ENCODE measurements at places on chromosomes 16 and 17. TPM values are rescaled to one million over a fixed set of nuclear protein-coding genes. Genes with fewer than 3 reads are reported as not detected.

GRCh38 chr17:64614266-64615027 lies 47.7 kb downstream of the SMURF2 start:
- H3K4me3 ChIP-seq: no peak overlapping the region
- no peak for DNase-seq
- H3K4me1 ChIP-seq: peaks cover 38% of the 10 kb centered on the region
- H3K27me3 ChIP-seq: no peaks in the 10 kb centered on the region
- H3K36me3 ChIP-seq: no peaks in the 10 kb centered on the region

DNA sequence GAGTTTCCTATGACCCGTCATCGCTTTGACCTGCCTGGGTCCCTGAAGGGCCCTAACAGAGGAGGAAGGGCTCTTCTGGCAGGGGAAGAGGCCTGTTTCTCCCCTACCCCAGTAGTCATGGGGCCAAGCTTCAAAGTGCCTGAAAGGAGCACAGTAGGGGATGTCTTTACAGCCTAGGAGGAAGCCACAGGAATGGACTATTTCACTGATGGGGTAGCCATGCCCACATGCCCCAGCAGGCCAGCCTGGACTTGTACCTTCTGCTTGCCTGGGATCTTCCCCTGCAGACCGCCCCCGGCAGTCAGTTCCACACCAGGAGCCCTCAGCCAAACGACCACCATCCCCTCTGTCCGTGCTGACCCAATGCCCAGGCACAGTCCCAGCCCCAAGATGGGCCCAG lies 41.8 kb upstream of the PEMT start:
- DNase-seq: no peak
- no peaks in the 10 kb centered on the region for H3K4me1 ChIP-seq
- H3K27me3 ChIP-seq: no peaks in the 10 kb centered on the region
- no peaks in the 10 kb centered on the region for H3K36me3 ChIP-seq
- H3K4me3 ChIP-seq: no peak overlapping the region
- H3K27ac ChIP-seq: no peak overlapping the region

GRCh38 chr16:68432701-68433100 lies 15.6 kb downstream of the SMPD3 start:
- no peaks in the 10 kb centered on the region for H3K4me1 ChIP-seq
- H3K27ac ChIP-seq: no peak overlapping the region
- H3K4me3 ChIP-seq: no peak overlapping the region
- H3K27me3 ChIP-seq: peaks cover 2% of the 10 kb centered on the region

DNA sequence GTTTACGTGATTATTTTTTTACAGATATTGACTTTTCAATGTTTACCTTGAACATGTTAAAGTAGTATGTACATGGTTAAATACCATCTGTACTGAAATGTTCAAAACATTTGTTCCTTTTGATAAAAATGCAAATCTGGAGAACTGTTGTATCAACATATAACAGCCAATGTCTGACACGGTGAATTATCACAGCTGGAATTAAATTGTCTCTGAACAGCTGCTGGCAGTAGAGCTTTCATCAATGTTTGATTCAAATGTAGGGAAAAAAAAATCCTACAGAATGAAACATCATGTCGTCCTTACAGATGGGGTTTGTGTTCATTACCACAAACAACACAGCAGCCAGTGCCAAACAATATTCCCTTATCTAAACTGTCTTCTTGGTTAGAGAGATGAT lies 79.9 kb downstream of the TOX3 start:
- no peak for DNase-seq
- H3K27me3 ChIP-seq: no peaks in the 10 kb centered on the region
- no peaks in the 10 kb centered on the region for H3K4me1 ChIP-seq
- H3K4me3 ChIP-seq: no peak overlapping the region

GRCh38 chr17:19760746-19761145 lies 12.6 kb upstream of the ALDH3A1 start:
- no peaks in the 10 kb centered on the region for H3K36me3 ChIP-seq
- H3K27me3 ChIP-seq: no peaks in the 10 kb centered on the region
- no peak for DNase-seq

- DNase-seq: no peak
- H3K36me3 ChIP-seq: no peaks in the 10 kb centered on the region
- H3K27me3 ChIP-seq: no peaks in the 10 kb centered on the region
- H3K4me3 ChIP-seq: no peak overlapping the region
- H3K27ac ChIP-seq: no peak overlapping the region
Observed at GRCh38 chr17:80023481-80024205, 12.0 kb downstream of the TBC1D16 start.

- no peak overlapping the region for H3K27ac ChIP-seq
- no peaks in the 10 kb centered on the region for H3K4me1 ChIP-seq
- no peaks in the 10 kb centered on the region for H3K36me3 ChIP-seq
- no peaks in the 10 kb centered on the region for H3K27me3 ChIP-seq
Observed at GRCh38 chr16:87265261-87265660, 51.9 kb downstream of the C16orf95 start.

KRTAP3-1 gene
- total RNA-seq: not detected

HOXB3 gene
- 56.6 TPM for total RNA-seq

ASIC2 gene
- total RNA-seq: not detected

CLEC18A gene
- 0.46 TPM for total RNA-seq

TERB1 gene
- total RNA-seq: not detected

TBC1D26 gene
- not detected for total RNA-seq

Measured in endothelial cell of umbilical vein (primary cell).